ENCODE measurements at places on chromosomes 2 and 18.

GRCh38 chr2:6913415-6914157 lies 3.6 kb upstream of the RNF144A start:
- DNase-seq, result no peak

- DNase-seq, result no peak
Measured at GRCh38 chr2:157858846-157859245, 17.3 kb downstream of the ACVR1 start.

GRCh38 chr2:188382107-188382506 lies 90.4 kb downstream of the GULP1 start:
- DNase-seq, result no peak

- no peak for DNase-seq
Measured at GRCh38 chr2:7037340-7038333, 120.4 kb downstream of the RNF144A start.

- DNase-seq, result no peak
Measured at GRCh38 chr2:128667391-128667790, 348.7 kb upstream of the HS6ST1 start.

DNA sequence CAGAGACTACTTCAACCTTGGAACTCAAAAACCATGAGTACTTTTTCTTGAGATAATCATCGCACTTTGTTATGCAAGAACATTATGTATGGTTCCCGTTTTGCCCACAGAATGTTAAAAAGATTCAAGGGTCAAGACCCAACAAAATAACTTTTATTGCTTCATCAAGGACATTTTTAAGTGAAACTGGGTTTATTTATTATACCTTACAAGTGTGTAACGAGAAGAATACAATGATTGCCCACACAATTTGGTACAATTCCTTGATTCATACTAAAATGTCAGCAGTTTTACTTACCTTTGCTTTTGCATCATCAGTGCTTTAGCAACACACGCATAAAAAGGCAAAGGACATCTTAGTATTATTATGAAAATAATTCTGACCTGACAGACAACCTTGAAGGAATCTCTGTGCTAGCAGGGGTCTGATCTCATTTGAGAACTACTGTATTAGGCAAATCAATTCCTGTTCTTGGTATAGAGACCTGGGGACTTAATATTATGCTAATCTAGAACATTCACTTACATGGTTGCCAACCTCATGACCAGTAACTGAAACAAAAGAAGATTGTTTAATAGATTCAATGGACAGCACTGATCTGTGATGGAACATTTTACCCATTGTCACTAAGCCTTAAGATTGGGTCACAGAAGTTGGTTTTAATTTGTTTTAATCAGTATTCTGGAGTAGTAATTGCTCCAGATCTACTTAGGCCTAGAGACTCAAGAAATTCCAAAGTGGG lies 16.2 kb downstream of the CCDC88A start:
- no peak for DNase-seq

- no peak for DNase-seq
Measured at GRCh38 chr2:176873403-176873802, 339.2 kb upstream of the HNRNPA3 start.

DNA sequence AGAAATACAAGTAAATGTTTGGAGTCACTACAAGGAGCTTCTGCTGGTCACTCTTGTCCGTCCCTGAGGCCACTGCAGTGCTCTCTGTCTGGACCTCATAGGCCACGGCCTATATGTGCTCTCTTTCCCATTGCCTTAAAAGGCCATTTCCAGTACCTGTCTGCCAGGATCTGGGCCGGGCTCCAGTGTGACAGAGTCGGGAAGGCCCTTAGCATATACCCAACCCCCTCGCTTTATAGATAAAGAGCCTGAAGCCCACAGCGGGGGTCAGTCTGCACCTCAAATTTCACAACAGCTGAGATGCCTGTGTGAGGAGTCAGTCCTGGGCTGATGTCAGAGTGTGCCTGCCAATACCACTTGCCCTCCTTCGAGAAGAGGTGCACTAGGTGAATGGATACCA lies 39.9 kb downstream of the ADD2 start:
- no peak for DNase-seq

GRCh38 chr18:3720818-3721545 lies 271.0 kb downstream of the TGIF1 start:
- no peak for DNase-seq

GRCh38 chr2:163943403-163944346 lies 207.9 kb upstream of the FIGN start:
- no peak for DNase-seq

DNA sequence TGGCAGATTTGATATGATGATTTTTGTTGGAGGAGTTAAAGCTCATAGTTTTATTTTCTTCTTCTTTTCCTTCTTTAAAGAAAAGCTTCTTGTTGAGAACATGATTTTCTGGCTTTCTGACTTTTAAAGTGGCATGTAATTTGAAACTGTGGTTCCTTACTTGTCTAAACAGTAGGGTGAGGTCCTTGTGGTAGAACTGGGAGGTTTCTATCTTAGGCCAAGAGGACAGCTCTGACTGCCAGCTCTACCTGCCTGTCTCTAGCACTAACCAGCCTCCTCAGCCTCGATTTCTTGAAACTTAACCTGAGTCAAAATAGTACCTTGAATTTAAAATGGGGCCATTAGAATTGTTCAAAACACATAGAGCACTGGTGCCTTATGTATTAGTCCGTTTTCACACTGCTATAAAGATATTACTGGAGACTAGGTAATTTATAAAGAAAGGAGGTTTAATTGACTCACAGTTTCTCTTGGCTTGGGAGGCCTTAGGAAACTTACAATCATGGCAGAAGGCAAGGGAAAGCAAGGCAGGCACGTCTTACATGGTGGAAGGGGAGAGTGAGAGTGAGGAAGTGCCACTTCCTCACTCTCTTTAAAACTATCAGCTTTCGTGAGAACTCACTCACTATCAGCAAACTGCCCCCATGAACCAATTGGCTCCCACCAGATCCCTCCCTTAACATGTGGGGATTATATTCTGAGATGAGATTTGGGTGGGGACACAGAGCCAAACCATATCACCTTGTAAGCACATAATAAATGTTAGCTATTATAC lies 119.0 kb downstream of the CERS6 start:
- no peak for DNase-seq

- no peak for DNase-seq
Measured at GRCh38 chr2:218271865-218272530, 1.7 kb downstream of the PNKD start.

GRCh38 chr2:160140471-160140870 lies 59.6 kb downstream of the ITGB6 start:
- no peak for DNase-seq

DNA sequence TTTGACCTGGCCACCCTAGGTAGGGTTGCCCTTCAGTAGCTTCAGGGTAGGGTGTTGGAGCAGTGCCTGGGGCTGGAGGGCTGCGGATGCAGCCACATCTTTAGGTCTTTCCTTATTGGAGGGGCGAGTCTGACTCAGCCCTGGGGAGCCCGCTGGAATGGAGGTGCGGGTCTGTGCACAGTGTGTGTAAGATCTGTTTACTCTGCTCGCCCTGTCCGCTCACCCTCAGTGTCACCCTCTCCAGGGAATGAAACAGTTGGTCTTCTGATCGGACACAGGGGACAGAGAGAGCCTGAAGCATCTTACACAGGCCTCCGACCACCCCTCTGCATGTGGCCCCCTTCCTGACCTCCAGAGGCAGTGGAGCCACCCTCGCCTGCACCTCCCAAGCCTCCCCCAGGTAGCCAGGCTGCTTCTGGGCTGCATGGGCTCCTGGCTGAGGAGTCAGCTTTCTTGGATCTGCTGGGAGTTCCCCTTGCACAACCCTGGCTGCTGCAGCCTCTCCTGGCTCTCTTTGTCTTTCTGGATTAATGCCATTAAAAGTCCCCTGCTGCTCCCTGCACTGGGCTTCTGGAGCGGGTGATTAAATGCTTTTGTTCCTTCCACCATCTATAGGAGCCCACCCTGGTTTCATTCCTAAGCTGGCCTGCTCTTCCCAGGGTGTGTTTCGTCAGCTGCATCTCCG lies 82.6 kb downstream of the ASB1 start:
- DNase-seq, result no peak

GRCh38 chr2:102841107-102841840 lies 79.4 kb downstream of the TMEM182 start:
- DNase-seq, result peak; percentile 25

DNA sequence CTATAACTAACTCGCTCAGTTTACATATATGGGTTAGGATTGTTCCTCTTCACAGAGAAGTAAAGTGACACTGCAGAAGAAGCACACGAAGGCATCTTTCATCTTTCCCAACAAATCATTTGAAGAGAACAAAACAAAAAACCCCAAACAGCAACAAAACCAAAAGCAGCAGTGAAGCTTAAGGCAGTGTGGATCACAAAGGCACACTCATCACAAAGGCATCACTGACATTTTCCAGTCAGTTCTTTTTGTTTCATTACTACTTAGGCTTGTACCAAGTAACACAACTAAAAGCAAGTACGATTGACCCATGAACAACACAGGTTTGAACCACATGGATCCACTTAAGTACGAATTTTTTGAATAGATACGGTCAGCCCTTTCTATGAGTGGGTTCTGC lies 75.7 kb downstream of the RNF152 start:
- DNase-seq, result peak; percentile 41

- DNase-seq, result peak; percentile 65
Measured at GRCh38 chr2:111667542-111668273, 216.3 kb downstream of the ANAPC1 start.

GRCh38 chr2:239259603-239260298 lies 141.1 kb downstream of the HDAC4 start:
- DNase-seq, result no peak

DNA sequence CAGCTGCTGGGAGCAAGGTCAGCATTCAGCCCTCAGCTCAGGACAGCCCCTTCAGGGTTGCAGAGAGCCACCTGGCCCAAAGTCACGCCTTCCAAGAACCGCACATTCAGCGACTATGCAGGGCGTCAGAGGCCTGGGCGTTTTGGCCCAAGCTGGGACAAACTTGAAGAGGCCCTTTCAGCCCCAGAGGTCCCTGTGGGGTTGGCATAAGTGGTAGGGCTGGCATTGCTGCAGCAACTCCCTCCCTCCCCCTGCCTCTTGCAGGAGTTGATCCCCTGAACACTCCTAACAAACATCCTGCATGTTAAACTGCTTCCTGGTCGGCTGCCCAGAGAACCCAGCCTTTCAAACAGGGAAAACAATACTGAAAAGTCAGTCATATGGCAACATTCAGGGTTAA lies 192.9 kb upstream of the SMAD2 start:
- DNase-seq, result no peak

- DNase-seq, result no peak
Measured at GRCh38 chr2:111221701-111222100, 101.0 kb downstream of the BCL2L11 start.

DNA sequence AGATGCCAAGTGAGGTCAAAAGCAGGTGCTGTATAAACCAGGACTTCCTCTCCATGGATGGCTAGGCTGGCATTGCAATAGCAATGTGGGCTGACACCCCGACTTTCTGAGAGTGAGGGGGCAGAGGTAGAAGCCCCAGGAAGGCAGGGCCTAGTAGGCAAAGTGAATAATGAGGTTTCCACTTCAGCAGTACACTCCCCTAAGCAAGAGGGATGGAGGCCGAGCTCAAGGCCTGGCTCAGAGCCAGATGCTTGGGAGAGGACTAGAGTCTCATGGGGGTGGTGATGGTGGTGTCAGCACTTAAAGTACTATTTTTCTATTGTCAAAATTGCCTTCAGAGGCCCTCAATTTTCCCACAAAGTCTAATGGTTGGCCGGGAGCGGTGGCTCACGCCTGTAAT lies 41.6 kb upstream of the HK2 start:
- no peak for DNase-seq

GRCh38 chr18:22342625-22343024 lies 75.1 kb downstream of the CTAGE1 start:
- peak; percentile 67 for DNase-seq

GRCh38 chr2:231332388-231332787 lies 63.1 kb upstream of the B3GNT7 start:
- DNase-seq, result no peak

DNA sequence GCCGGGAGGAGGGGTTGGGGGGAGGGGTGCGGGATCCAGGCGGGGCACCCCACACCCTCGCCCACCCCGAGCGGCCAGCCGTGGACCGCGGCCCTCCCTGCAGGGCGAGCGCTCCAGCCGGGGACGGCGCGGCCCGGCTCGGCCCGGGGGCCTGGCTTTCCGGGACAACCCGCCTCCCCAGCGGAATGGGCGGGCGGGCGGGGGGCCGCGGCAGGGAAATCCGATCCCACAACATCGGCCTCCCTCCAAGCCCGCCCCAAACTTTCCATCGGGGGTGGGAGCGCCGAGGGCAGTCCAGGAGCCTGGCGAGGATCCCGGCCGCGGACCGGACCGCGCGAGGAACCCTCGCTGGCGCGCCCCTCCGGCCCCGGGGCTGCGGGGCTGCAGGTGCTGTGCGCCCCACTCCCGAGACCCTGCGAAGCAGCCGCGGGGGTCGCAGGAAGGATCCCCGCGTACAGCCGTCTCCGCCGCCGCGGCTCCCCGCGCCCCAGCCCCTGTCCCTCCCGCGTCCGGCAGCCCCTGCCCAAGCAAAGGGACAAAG lies 529 bp downstream of the SEMA4C start:
- peak; percentile 43 for DNase-seq

GRCh38 chr2:121263996-121264715 lies 20.8 kb downstream of the TFCP2L1 start:
- DNase-seq, result no peak

DNA sequence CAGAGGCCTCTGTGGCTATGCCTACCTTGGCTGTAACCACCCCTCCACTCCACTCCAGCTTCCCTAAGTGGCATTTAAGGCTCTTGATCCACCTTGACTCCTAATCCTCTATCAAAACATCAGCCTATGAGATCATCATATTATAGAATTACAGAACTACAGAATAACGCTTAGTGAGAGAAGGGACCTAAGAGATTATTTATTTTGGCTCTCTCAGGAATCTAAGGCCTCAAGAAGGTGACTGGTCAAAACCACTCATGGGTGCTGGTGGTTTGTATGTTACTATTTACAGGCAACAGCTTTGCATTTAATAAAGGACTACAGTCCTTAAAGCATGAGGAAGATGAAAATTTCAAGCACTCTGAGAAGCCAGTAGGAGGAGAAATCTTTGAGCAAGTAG lies 118.8 kb downstream of the FSHR start:
- no peak for DNase-seq

All from HFFc6 (cell line).